NCI-H1092 treated with DMSO at 0.1 percent for 48 hours (cell line): ENCODE measurements at places on chromosomes 5 and 9.

DNA sequence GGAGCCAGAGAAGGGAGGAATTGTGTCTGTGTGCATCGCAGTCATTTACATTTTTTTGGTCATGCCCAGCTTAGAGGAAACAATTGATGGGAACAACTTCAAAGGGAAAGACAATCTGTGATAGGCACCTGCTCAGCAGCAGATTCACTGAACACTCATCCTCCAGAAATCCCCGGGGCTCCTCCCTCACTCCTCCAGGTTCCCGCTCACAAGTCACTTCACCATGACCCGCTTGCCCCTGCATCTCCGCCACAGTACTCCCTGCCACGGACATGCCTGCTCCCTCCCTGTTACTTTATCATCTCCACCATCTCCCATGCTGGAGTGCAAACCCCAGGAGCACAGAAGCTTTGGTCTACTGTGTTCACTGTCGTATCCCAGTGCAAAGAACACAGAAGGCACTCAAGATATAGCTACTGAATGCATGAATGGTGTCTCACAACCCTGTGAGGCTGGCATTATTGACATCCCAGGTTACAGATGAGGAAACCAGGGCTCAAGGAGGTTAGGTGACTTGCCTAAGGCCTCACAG lies 16.2 kb downstream of the LHX6 start:
- no peak for DNase-seq

GRCh38 chr5:95110118-95110517 lies 174.8 kb downstream of the MCTP1 start:
- DNase-seq: no peak

- DNase-seq: peak; percentile 93
Observed at GRCh38 chr5:43007911-43008362, 32.2 kb downstream of the ANXA2R start.

DNA sequence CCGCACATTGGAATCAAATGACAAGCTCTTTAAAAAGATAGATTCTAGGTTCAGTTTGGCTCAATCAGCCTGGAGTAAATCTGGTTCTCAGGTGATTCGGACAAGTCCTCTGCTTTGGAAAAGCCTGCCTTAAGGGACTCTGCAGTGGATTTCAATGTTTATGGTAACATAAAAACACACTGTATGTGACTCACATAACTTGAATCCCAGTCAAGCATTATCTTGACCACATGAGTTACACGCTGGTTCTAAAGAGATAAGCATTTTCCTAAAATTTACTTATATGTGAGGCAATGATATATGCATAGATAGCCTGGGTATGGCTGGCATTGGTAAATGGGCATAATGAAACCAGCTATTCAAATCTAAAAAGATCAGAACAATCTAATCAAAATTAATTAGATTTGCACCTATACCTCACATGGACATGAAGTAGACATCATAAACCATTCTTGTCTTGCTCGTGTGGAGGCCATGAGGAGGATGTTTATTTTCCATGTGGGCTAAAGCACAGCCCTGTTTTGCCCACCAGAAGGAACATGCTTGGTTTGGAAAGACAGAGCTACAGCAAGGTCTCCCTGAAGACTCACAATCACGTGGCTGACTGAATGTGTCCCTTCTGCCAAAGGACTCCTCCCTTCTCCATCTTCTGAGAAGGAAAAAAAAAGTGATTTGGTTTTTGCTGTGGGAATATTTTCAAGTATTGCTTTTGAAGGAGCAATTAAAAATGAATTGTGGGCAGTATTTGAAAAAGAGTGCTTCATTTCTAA lies 351.7 kb downstream of the DIRAS2 start:
- no peak for DNase-seq

- DNase-seq: no peak
Observed at GRCh38 chr5:54159153-54159892, 151.1 kb downstream of the ARL15 start.

- no peak for DNase-seq
Observed at GRCh38 chr5:7251132-7251531, 144.8 kb upstream of the ADCY2 start.

- DNase-seq: no peak
Observed at GRCh38 chr9:456365-456764, 241.7 kb downstream of the DOCK8 start.

- no peak for DNase-seq
Observed at GRCh38 chr5:105695941-105696340, 1974.8 kb downstream of the EFNA5 start.

- DNase-seq: no peak
Observed at GRCh38 chr9:133005957-133006356, 24.8 kb upstream of the GTF3C5 start.
